ENCODE measurements at places on chromosomes 3 and 15. TPM values are rescaled to one million over a fixed set of nuclear protein-coding genes. Genes with fewer than 3 reads are reported as not detected.

The CD80 gene
- polyA plus RNA-seq, result not detected

The ATG3 gene
- polyA plus RNA-seq, result 47.5 TPM

The DNASE1L3 gene
- not detected for polyA plus RNA-seq

The CFAP100 gene
- polyA plus RNA-seq, result not detected

DNA sequence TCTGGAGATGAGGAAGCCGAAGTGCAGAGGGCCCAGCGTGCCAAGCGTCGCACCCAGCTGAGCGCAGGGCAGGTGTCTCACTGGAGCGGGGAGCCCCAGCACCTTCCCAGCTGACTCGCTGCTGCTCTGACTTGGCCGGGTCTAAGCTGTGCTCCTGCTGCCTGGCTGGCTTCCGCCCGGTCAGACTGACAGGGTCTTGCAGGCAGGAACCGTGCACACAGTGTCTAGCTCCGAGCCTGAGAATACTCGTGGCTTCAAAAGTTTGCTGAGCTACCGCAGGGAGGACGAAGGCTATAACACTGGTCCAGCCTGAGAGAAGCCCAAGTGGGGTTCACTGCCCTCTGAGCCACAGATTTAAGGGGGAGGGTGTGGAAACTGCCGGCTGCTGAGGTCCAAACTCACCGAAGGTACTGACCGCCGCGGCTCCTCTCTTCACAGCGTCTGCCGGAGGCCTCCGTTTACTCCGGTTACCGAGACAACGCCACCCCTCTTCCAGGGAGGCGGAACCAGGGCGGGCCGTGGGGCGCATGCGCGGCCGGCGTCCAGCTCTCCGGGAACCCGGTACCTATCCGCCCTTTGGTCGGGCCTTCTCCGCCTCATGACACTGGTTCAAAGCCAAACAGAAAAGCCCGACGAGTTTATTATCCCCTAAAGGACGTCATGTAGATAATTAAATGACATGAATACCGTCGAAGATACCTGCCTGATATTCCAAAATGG lies at the start of gene CFAP44:
Gene CFAP44 (minus strand): TSS at position 443 of the 720 bp plus-strand sequence. CDS start 7,829 bp downstream, outside the sequence.
- DNase-seq, result no peak

- DNase-seq, result no peak
Measured at GRCh38 chr15:44633603-44634002, 29.9 kb downstream of the SPG11 start.

DNA sequence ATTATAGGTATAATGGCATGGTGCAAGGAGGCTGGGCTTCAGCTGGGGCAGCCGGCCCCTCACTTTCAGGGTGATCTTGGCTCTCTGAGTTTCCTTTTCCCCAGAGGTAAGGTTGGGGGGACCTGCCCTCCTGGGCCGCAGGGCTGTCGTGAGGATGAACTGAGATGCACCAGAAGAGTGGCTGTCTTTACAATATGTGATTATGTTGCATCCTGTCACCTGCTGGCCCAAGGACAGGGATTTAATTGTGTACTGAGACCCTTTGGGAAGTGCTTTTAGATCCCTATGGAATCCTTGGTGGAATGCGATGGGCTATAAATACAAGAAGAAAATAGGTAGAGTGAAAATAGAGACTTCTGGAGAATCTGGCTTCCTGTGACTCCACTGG lies 22.1 kb downstream of the ANAPC13 start:
- no peak for DNase-seq

DNA sequence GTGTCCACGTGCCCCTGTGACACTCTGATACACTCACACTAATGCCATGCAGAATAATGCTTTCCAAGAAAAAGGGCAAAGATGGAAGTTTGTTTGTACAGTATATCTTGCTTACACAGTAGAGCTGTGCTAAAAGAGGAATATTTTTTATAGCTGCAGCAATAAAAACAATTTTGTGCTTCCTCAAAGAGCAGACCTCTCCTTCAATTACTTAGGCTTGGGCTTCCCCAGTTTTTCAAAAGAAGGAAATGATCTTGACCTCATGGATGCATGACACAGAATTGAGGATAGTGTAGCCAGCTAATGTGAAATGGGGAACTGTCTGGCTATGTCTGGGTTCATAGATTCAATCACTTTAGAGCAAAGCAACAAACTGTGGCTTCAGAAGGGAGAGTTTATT lies 137.4 kb downstream of the STT3B start:
- no peak for DNase-seq

GRCh38 chr3:72462595-72463011 lies 385.6 kb downstream of the SHQ1 start:
- no peak for DNase-seq

GRCh38 chr15:39181056-39181747 lies 399.7 kb upstream of the THBS1 start:
- no peak for DNase-seq

All from A549 (cell line).